Fibroblast of pulmonary artery (primary cell): ENCODE measurements at places on chromosomes 1 and 21.

DNA sequence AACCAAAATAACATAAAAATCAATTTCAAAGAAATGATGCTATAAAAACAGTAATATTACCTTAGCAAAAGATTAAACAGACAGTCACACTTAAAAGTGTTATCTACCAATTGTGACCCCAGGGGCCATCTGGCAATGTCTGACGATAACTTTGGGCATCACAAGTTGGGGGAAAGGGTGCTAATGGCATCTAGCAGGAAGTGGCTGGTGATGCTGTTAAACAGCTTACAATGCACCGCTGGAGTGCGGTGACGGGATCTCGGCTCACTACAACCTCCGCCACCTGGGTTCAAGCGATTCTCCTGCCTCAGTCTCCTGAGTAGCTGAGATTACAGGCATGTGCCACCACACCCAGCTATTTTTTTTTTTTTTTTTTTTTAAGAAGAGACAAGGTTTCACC, 27.6 kb downstream of the NUP133 start:
- DNase-seq: no peak

DNA sequence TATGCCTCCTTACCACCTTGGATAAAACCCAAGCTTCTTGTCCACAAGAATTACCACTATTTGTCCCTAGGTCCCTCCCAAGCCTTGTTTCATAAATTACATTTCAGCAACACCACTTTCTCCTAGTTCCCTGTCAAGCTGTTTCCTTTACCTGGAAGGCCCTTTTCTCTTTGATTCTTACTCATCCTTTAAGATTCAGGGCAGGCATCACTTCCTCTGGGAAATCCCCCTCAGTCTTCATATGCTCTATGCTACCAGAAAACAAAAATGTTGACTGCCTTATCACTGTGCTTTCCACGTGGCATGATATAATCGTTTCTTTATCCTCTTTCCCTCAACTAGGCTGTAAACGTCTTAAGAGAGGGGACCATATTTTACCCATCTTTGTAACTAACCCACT, 102.7 kb downstream of the LYST start:
- DNase-seq: no peak

DNA sequence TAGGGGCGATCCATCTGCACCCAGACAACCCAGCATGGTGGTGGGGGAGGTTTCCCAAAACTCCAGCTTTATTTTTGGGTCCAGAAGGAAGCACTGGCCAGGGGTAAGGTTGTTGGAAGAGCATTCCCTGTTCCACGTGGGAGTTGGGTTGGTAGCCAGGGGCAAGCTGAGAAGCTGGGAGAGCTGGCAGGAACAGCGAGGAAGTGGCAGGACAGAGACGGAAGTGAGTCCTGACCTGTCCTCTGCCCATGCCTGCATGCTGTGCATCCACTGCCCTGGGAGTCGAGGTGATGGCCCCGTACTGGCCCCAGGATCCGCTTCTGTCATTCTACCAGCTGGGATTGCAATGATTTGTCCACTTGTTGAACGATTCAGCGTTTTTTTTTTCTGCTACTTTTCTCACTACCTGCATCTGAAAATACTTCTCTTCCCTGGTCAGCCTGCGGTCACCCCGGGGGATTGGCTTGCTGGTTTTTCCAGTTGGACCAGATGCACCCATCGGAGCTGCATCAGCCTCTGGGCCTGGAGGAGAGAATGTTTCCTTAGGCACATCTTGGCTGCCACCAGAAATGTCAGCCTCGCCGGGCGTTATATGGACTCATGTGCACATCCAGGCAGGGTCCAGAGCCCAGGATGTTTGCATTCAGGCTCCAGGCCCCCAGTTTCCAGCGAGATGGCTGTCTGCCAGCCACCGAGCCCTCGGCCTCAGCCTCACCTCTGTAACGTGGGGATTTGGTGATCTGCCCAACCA, 28.3 kb upstream of the TMPRSS2 start:
- DNase-seq: no peak

GRCh38 chr1:57467830-57468229, 44.0 kb upstream of the DAB1 start:
- no peak for DNase-seq

DNA sequence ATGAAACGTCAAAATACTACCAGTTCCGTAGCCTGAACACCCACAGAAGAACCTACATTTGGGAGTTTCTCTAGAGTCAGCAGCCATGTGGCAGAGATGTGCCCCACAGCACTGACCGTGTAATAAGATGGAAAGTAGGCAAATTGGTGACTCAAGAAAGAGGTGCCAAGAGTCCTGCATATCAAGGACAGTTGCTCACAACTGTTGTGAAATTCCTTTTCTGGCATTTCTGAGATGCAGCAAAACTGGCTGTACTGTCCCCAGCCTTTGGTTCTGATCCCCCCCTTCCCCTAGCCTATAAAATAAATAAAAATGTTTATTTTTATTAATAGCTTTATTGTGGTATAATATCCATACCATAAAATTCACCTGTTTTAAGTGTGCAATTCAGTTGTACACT, 324.0 kb downstream of the PCP4 start:
- no peak for DNase-seq

DNA sequence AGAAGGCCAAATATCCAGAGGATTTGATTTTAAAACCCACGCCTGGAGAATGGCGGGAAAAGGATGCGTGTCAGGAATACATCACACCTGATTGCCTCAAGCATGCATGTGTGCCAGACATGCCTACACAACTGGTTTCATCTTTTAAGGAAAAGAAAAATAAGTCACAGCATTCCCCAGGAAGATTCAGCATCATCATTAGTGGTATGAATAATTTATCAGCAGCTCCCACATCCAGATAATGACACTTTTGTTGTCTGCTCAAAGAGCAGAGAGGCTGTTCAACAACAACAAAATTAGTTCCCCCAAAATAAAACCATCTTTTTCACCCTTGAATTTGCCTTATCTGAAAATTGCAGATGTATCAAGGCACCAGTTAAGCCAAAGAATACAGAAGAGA, 328.6 kb upstream of the C1orf87 start:
- no peak for DNase-seq

DNA sequence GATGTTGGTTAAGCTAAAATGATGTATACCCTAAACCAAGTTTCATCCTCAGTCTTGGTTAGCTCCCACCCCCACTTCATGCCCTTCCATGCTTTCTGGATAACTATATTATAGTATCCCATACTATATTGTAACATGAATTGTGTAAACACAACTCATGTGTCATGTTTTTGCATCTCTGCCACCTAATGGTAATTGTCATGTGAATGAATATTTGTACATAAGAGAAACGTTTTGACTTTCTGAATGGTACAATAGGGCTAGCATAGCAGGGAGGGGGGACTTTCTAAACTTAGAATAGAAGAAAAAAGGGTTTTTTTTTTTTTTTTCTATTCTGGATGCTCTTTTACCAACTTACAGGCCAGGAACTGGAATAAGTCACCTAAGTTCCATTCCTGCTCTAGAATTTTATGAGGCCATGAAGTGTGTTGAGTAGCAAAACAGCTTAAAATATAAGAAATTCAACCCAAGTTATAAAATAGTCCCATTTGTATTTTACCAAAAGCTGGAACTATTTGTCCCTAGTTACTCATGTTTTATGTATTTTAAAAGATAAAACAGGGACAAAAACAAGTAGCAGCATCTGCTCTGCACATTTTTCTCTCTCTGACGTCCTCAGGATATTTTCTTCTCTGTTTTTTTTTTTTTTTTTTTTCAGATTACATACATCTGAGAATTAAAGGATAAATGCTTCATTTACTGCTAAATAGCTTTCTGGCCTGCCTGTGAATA, 77.4 kb downstream of the HLX start:
- DNase-seq: peak; percentile 54

DNA sequence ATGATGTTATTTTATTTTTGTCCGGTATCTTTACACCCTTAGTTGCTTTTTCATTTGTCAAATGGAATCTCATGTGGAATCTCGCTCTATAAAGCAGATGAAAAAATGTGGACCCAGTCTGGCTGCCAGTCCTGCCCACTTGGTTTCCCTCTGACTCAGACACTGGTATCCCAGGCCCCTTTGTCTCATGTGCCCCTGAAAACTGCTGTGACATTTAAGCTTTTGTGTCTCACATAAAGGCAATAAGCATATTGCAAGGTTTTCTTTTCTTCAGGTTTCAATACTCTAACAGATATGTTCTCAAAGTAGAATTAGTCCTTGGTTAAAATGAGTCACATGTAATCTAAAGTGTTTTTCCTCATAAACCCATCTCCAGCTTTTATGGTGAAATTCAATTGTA, 183.3 kb downstream of the ST6GALNAC3 start:
- no peak for DNase-seq

GRCh38 chr1:174174461-174175329, 15.4 kb downstream of the RABGAP1L start:
- DNase-seq: no peak

DNA sequence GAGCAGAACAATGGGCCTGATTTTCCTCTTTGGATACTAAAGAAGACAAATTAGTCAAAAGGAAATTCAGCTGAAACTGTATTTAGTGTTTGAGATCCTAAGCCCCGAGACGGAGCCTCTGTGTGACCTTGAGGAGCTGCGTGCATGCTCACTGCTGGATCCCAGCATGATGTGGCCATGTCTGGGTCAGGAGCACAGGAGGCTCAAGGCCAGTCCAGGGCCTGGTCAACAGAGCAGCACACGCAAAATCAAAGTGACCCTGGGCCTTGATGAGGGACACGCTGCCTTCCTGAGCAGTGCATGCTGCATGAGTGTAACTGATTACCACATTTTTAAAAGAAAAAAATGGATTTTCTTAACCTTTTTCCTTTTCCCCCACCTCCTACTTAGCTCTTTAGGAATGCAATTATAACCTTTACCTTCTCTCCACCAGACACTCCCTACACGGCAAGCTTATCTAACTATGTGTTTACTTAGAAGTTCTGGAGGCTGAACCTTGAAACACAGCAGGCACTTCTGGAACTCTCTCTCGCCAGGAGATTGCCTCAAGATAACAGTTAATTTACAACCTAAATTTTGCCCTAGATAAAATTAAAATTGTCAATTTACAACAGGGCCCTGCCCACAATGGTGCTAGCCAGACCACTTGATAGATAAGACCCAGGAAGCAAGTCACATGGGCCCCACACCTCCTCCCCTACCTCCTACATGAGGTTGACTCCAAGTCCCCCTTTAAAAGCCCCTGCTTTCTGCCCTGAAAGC, 144.6 kb downstream of the LRIG2 start:
- no peak for DNase-seq

- peak; percentile 55 for DNase-seq
Observed at GRCh38 chr1:119968068-119968492, 71.8 kb upstream of the ADAM30 start.

GRCh38 chr1:159953536-159954515, at the start of gene SLAMF9:
SLAMF9 (minus strand) TSS chr1:159954237; CDS start chr1:159954137, 100 bp downstream.
- peak; percentile 48 for DNase-seq

GRCh38 chr1:185906186-185906585, 172.0 kb downstream of the HMCN1 start:
- DNase-seq: no peak

DNA sequence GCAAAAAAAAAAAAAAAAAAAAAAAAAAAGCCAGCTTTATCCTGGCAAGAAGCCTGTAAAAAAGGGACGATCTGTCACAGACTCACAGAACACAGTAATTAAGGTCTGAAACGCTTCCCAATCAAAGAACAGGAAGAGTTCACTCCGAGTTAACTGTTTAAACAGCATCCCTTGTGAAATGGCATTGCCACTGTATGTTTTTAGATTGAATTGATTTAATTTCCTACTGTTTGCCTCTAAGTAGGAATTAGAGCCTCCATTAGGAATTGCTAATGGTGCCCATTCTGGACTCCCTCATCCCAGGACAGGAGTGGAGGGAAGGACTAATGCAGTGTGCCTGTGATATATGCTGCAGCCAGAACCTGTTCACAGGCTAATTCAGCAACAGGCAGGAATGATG, 370.8 kb downstream of the RWDD3 start:
- DNase-seq: no peak

GRCh38 chr21:42834726-42835191, 44.6 kb downstream of the WDR4 start:
- DNase-seq: no peak

GRCh38 chr1:162021124-162021523, 2.5 kb downstream of the OLFML2B start:
- no peak for DNase-seq

GRCh38 chr1:118995312-118996016, 7.3 kb upstream of the TBX15 start:
- DNase-seq: no peak

DNA sequence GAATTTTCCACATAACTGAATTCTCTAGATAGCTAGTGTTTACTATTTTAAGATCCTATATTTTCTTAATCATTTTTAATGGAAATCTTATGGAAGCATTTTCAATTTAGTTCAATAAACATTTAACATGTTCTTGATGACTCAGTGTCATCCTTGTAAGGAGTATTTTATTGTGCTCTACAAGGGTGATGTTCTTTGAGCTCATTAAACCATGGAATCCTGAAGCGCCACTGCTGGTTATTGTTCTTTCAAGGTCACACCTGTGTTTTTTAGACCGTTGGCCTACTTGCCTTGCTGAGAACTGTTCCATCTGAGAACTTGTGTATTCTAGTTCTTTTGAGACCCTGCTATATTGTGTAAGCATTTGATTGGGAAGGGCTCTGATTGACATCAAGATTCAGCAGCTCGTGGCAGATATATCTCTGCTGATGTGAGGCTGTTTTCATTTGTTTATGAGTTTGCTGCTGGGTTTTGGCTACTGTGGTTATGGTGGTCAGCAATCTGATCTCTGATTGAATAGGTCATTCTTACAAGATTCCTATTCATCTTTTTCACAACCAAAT, 132.0 kb downstream of the GIPC2 start:
- DNase-seq: no peak

- no peak for DNase-seq
Observed at GRCh38 chr1:18903291-18903756, 969 bp upstream of the ALDH4A1 start.

DNA sequence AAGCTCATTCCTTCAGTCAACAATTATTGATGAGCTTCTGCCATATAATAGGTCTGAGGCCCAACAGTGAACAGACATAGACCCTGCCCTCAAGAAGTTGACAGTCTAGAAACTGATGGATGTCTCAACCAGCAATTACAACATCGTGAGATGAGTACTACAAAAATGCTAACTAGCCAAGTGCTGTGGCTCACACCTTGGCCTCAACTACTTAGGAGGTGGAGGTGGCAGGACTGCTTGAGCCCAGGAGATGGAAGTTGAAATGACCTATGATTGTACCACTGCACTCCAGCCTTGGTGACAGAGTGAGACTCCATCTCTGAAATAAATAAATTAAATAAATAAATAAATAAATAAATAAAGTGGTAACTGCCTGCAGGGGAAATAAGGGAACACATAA, 11.7 kb upstream of the PTP4A2 start:
- DNase-seq: no peak

DNA sequence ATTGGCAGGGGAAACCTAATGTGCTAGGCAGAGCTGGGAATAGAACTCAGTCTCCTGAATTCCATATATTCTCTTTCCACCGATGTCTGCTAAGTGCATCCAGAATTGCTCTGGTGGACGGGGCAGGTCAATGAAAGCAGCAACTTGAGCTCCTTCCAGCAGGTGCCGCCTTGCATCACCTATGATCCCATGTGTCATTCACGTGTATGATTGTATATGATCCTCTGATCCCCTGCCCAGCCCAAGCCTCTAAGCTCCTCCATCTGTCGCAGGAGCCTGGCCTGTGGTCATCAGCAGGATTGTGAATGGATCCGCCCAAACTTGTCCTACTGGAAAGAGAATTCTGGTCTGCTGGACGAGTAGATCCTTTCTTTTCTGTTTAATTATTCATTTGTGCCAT, 13.1 kb downstream of the ACTA1 start:
- DNase-seq: no peak
